ENCODE measurements at places on chromosomes 4 and X.

- peak; percentile 47 for DNase-seq
Measured at GRCh38 chrX:50448565-50448964, 22.1 kb downstream of the DGKK start.

- peak; percentile 11 for DNase-seq
Measured at GRCh38 chrX:56947699-56948098, 47.6 kb downstream of the SPIN3 start.

DNA sequence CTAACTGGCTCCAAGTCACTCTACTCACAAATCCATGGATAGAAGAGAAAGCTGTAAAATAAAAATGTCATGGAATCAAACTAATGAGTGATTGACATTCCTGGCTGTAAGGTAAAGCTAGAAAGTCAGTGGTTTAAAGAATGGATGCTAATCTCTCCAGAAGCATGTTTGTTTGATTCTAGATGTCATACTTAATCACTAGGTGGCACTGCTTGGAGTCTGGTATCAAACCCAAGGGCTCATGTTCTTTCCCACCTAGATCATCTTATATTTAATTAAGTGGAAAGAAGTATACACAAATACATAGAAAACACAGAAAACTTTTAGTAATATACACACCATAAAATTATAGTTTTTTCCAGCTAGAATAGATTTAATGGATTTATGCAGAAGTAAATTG is 2666.6 kb downstream of the PCDH7 start:
- DNase-seq: peak; percentile 4

GRCh38 chr4:77177199-77177598 is 20.2 kb downstream of the CCNG2 start:
- DNase-seq: no peak

DNA sequence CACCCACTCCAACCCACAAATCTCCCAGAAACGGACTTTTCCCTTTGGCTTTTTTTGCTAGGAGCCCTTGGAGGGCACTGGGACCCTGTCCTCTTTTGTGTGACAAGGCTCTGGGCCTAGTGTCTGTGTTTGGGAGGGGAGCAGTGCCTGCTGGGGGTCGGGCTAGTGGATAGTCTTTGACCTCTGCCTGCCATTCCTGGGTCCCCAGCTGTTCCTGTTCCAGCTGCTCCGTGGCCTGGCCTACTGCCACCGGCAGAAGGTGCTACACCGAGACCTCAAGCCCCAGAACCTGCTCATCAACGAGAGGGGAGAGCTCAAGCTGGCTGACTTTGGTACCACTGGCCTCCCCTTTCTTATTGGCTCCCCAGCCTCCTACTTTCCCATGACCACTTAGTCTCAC is 6.7 kb upstream of the USP11 start:
- DNase-seq: no peak

Data from fibroblast of mammary gland (primary cell).